ENCODE measurements at places on chromosomes 3 and 15. TPM values are rescaled to one million over a fixed set of nuclear protein-coding genes. Genes with fewer than 3 reads are reported as not detected.

GRCh38 chr15:33098094-33099058, 96.1 kb downstream of the FMN1 start:
- DNase-seq, result no peak

DNA sequence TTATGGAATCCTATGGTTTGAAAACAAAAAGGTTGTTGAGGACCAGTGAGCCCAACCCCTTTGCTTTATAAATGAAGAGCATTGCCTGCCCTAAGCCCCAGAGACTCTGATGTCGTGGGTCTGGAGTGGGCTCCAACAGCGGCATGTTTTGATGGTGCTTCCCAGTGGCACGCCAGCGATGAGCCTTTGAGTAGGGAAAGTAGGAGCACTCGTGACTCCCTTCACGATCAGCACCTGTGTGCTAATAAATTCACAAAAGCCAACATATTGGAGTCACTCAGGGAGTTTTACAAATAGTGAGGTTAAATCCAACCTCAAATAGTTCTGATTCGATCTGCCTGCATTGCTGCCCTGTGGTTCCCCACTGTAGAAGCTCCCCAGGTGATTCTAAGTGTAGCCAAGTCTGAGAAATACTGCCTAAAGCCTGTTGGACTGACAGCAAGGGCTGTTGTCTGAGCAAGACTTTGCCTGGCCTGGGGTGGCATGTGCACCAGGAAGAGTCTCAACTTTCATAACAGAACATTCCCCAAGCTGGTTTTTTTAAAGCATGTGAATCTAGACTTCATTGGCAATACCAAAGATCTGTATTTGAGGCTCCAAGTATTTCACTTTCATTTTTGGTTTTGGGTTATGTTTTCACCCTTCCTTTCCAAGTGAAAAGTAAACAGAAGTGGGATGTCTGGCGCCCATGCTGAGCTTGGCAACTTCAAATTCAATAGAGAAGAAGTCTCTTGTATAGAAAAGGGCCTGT, 9.9 kb downstream of the CCR5 start:
- DNase-seq, result no peak

DNA sequence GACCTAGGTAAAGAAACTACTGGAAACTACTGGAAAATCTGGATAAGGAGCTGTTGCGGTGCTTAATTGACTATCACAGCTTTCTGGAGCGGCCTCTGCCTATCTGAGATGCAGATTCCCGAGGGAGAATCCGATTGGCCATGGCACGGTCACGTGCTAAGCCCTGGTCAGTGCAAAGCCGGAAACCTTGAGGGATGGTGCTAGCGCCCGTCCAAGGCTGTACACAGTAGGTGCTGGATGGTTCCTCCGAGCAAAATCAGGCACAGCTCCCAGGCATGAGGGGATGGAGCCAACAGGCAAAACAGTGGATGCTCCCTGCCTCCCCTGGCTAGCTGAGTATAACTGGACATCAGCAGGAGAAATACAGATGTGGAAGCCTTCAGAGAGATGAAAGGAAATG, 238.7 kb upstream of the HES1 start:
- DNase-seq, result no peak

DNA sequence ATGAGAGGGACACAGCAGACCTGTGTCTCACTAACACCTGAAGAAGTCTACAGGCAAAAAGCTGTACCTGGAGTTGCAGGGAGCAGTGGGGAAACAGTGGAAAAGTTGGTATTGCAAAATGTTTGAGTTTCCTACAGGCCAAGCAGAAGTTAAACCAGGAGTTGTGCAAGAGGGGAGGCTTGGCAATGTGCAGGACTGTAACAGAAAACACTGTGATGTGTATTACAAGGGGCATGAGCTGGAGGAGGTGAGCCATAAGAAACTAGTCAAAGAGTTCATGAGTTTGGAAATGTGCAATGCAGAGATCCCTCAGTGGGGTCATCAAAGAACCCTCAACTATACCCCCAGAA, 47.1 kb upstream of the SERPINI2 start:
- DNase-seq, result no peak

- DNase-seq, result no peak
Measured at GRCh38 chr15:58498821-58499580, 67.2 kb downstream of the LIPC start.

GRCh38 chr3:52405601-52406110, 39.2 kb downstream of the SEMA3G start:
- DNase-seq, result no peak

GRCh38 chr3:17935222-17935621, 192.8 kb upstream of the TBC1D5 start:
- DNase-seq, result no peak

GRCh38 chr3:13479332-13479581, 849 bp upstream of the HDAC11 start:
- DNase-seq, result no peak

DNA sequence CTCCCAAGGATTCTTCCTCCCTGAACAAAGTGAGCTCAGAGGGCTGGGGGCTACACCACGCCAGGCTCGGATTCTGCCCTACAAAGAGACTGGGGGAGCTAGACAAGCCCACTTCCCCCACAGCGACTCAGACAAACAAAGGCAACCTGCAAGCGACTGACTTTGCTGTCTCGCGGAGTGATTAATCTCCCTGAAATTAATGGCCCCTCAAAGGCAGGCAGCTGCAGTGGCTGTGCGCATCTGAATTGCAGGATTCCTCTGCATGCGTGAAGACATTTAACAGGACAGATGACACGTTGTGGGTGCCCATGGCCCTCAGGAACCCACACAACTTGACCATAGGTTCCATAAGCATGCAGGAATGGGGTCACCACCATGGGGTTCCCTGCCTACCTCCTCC, 18.4 kb downstream of the CTXND1 start:
- no peak for DNase-seq

GRCh38 chr15:33150431-33150941, 44.0 kb downstream of the FMN1 start:
- no peak for DNase-seq

GOLGA8T gene
- total RNA-seq, result not detected

PLA2G4E gene
- total RNA-seq, result not detected

SPTSSB gene
- total RNA-seq, result 0.16 TPM

ANKRD34C gene
- total RNA-seq, result not detected

NPAP1 gene
- total RNA-seq, result not detected

All from breast epithelium (tissue), 4 donors.